NCI-H2081 treated with DMSO at 0.1 percent for 48 hours (cell line): ENCODE measurements at places on chromosomes 6 and 20.

- no peak for DNase-seq
Measured at GRCh38 chr20:50727792-50728485, 3.4 kb upstream of the PARD6B start.

GRCh38 chr6:33290459-33290858 lies 1.1 kb downstream of the PFDN6 start:
- no peak for DNase-seq

DNA sequence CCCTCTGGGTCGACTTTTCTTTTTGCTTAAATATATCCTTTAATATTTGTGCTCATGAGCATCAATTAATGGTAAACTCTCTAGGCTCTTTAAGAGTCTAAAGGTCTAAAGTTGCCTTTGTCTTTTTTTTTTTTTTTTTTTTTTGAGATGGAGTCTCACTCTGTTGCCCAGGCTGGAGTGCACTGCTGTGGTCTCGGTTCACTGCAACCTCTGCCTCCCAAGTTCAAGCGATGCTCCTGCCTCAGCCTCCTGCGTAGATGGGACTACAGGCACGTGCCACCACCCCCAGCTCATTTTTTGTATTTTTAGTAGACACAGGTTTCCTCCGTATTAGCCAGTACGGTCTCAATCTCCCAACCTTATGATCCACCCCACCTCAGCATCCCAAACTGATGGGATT lies 122.0 kb upstream of the TMEM170B start:
- DNase-seq = no peak

DNA sequence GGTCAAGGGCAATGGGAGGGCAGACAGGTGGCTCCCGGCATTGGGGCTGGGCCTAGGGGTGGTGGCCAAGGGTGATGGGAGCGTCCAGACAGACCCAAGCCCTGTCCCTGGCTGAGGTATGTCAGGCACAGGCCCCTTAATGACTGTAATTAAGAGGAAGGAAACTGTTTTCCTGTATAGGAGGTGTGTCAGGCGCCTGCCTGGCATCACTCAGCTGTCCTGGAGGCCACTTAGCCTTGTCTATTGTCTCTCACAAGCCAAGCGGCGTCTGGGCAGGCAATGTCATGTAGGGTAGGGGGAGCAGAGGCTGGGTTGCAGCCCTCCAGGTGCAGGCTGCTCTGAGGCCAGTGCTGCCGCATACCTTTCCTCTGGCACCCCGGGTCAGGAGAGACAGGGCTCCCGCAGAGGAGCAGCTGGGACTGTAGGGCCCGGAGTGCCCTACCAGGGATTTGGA lies 3.9 kb upstream of the FAM83C start:
- no peak for DNase-seq

GRCh38 chr20:50496773-50497385 lies 13.3 kb upstream of the PTPN1 start:
- no peak for DNase-seq

DNA sequence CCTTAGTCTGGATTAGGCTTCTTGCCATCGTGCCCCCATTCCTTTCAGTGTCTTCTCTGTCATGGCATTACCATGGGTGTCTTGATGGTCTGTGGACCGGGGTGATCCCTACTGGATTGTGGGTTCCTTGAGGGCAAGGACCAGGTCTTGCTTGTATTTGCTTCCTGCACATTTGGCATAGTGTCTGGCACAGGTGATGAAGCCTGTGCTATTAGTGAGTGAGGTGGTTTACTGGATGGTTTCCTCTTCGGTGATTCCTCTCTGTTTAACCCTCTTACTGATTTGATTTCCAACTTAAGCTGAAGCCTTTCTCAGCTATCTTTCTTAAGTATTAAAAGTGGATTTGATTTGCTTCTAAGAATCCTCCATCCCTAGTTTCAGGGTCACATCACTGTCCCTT lies 162.3 kb downstream of the GRM1 start:
- DNase-seq = no peak

DNA sequence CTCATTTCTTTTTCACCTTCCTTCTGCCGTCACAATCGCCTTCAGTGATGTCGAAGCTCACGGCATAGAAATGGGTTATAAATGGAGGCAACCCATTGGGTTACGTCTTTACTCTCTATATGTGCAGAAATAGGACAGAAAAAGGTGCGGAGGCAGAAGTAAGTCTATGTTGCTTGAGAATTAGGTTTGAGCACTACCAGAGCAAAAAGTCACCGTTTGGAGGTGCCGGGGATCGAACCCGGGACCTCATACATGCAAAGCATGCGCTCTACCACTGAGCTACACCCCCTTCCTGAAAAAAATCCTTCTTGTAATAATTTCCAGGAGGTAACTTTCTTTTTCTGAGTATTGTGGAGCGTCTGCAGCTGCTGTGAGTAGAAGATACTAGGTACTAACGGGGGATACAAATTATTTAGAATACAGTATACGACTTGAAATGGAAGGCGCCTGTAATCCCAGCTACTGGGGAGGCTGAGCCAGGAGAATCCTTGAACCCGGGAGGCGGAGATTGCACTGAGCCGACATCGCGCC lies 134.2 kb downstream of the TRIM27 start:
- no peak for DNase-seq

GRCh38 chr6:110738899-110739365 lies 76.3 kb downstream of the CDK19 start:
- no peak for DNase-seq
